ENCODE measurements at places on chromosomes 7 and 10.
A peak's percentile ranks its signal among the peaks of the same experiment; 100 is the strongest.

DNA sequence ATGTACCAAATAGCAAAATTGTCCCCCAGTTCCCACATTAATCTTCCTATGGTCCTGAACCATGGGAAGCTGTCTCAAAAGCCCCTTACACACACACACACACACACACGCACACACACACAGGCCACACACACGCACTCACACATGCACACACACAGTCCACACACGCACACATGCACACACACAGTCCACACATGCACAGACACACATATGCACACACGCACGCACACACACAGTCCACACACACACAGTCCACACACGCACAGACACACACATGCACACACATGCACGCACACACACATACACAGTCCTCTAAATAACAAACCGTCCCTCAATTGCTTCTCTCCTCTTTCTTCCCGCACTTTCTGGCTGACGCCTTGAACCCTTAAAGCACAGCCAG lies 265.3 kb downstream of the TCERG1L start:
- DNase-seq = no peak

DNA sequence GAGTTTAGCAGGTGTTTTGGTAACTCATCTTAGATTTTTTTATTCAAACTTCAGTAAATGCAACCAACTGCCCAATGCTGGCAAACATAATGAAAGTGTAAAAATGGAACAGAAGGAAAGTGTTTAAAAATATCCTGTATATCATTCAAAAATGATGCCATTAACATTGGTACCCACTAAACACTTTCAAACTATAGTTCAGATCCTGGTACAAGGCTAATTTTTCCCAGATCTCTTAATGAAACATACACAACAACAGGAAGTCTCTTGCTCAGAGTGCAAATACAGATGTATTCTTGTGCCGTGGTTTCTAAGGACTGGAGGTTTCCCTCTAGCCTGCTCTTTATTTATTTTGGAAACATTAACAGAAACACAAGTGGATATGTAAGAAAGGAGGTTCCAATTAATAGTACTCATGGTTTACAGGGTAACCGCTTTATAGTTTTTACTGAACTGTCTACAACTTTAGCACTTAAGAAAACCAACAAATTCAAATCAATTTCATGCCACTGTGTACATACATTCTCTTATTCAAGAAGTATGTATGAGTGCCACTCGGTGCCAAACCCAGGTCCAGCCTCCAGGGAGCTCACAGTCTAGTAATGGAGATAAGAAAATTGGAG lies 176.0 kb upstream of the AKR1E2 start:
- DNase-seq = no peak

GRCh38 chr7:78594156-78594555 lies 795.6 kb downstream of the PHTF2 start:
- DNase-seq = no peak

GRCh38 chr7:137891016-137891655 lies 44.4 kb upstream of the DGKI start:
- DNase-seq = no peak

GRCh38 chr7:11404355-11404754 lies 427.6 kb downstream of the THSD7A start:
- no peak for DNase-seq

DNA sequence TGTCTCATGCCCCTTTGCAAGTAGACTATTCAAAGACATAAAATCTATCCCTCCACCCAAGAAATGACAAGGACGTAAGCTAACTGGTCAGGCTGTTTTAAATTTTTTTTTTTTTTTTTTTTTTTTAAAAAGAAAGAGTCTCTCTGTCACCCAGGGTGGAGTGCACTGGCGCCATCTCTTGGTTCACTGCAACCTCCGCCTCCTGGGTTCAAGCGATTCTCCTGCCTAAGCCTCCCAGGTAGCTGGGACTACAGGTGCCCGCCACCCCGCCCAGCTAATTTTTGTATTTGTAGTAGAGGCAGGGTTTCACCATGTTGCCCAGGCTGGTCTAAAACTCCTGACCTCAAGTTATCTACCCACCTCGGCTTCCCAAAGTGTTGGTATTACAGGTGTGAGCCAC lies 11.2 kb downstream of the TRA2A start:
- DNase-seq = no peak

DNA sequence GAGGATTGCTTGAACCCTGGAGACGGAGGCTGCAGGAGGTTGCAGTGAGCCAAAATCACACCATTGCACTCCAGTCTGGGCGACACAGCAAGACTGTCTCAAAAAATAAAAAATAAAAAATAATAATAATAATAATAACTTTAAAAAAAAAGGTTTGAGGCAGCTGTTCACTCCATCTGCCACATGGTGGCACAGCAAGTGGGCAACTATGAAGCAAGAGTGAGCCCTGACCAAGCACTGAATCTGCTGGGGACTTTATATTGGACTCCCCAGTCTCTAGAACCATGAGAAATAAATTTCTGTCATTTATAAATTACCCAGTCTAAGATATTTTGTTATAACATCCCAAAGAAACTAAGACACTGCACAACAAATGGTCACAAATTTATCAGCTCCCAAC lies 14.6 kb upstream of the BRI3 start:
- no peak for DNase-seq

DNA sequence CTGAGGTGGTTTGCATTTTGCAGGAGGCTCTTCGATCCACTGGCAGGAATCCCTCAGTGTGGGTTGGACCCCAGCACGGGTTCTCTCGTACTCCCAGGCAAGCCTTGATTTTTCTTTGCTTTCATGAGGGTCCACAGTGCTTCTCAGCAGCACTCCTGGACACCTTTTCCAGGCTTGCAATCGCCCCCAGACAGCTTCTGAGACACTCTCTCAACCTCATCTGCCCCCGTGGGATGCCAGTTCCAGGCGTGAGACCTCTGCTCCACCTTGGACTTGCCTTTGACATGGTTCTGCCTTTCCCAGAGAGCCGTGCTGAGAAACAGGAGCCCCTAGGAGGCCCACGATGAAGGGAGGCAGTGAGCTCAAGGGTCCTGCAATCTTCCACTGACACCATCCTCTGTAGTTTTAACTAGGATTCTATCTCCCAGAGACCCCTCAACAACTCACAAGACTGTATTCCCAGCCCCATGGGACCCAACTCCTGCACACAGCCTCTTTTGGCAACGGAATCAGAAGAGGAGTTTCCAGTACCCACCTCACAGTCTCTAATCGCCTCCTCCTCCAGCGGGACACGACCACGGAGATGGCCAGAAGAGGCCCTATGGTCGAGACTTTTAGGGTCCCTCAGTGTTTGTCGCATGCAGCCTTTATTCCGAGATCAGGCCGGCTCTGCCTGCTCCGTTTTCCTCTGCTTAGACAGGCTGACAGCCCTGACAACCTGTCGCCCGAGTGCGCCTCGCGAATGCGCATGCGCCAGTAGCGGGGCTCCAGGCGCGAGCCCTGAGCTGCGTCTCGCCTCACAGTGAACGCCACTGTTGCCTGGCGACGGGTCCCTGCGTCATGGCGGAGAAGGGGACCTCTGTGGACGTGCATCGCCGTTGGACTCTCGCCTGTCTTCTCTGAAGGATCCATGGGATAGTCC lies 26.0 kb upstream of the ZNF273 start:
- no peak for DNase-seq

DNA sequence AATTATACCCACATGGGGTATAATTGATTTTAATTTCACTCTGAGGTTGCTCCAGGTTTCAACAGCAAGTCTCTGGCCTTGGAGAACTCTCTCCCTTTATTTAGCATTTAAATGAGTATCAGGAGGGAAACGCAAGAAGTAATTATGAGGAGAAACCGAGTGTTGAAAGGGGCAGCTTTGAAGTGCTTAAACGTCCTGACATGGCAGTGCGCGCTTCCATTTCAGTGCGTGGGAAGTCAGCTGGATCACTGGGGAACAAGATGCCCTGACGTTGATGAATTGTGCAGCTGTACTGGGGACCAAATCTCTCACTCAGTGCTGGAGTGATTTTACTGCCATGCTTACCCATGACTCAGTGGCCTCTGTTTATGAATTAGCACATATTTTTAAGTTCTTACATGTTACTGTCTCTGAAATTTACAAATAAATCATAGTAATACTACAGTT lies 106.0 kb upstream of the PRR15 start:
- DNase-seq = peak; percentile 49

DNA sequence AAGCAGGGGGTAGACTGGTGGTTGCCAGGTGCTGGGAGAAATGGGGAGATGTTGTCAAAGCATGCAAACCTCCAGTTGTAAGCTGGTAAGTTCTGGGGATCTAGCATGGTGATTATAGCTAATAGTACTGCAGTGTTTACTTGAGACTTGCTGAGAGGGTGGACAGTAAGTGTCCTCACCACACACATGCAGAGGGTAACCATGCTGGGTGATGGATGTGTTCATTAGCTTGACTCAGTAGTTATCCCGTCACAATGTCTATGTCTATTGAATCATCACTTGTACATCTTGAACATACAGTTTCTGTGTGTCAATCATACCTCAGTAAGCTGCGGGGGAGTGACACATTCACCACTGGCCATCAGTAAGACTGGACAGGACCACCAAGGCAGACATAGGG lies 42.1 kb downstream of the GSDME start:
- no peak for DNase-seq

- DNase-seq = no peak
Measured at GRCh38 chr10:5555021-5555510, 30.3 kb downstream of the CALML3 start.

DNA sequence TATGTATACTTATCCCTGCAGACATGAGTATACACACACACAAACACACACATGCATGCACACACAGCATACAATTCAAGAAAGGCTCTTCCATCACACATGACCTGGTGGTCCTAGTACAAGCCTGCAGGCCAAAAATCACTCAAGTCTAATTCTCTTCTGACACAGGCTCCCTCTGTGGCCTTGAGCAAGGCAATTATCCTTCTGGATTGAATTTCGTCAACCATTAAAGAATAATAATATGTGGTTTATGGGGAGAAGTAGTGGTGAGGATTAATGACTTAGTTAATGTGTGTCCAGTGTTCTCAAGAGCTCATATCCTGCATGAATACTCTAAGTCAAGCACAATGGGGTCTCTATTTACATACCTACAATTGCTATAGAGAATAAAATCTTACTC lies 161.8 kb upstream of the KIAA1217 start:
- no peak for DNase-seq

DNA sequence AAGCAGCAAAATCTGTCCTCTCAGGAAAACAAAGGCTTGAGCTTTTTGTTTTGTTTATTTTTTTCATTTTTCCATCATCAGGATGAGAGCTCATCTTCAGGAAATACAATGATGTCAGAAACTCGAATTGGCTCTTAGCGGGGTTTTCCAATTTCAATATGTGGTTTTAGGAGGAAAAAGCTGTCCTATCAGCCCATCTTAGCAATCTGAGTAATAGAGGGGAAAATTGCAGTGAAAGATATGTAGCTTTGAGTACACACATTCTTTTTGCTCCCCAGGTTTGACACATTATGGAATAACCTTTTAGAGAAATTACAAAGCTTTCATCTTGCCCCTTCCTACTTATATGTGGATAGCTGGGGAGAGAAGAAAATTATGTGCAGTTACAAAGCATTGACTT lies 113.6 kb upstream of the MYO3A start:
- DNase-seq = no peak

- DNase-seq = peak; percentile 75
Measured at GRCh38 chr10:90306187-90306586, 551.7 kb downstream of the HTR7 start.

DNA sequence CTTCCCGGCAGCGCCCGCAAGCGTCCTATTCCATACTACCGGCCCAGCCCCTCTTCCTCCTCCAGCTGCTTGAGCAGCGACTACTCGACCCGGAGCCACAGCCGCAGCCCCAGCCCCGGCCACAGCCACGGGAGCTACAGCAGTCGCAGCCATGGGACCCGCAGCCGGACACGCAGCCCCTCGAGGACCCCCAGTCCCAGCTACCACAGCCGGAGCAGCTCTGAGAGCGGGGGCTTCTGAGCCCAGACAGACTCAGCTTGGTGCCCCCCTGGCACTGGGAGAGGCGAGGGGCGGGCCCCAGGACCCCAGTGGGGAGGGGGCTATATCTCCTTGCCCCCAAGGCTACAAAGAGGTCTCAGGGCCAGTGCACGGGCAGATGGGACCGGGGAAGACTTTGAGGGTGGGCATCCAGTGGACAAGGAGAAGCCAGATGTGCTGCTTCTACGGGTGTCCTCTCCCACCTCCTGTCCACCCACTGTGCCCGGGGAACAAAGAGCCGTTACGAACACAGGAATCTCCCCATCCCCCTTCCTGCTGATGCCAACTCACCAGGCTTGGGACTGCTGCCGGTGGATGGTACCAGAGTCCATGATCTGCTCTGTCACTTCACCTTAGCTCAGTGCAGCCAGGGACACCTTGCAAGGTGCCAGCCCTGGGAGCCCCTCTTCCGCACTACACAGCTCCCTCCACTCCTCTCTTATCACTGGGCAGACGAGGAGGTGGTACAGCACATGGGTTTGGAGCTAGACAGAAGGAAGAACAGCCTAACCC lies 16.7 kb upstream of the HSPB1 start:
- DNase-seq = no peak

- DNase-seq = no peak
Measured at GRCh38 chr7:3897430-3898372, 596.6 kb downstream of the SDK1 start.

DNA sequence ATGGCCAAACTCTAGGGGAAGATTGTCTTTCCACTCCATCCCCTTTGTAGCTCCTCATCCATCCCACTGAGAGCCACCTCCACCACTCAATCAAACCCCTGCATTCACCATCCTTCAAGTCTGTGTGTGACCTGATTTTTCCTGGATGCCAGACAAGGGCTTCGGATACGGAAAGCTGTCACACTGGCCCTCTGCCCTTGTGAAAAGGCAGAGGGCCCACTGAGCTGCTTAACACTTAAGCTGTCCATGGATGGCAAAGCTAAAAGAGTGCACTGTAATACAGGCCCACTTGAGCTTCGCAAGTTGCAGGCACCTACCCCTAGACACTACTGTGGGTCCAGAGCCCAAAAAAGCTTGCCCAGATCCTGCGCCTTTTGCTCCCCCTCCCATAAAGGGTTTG lies 237.2 kb downstream of the MAGI2 start:
- DNase-seq = no peak

DNA sequence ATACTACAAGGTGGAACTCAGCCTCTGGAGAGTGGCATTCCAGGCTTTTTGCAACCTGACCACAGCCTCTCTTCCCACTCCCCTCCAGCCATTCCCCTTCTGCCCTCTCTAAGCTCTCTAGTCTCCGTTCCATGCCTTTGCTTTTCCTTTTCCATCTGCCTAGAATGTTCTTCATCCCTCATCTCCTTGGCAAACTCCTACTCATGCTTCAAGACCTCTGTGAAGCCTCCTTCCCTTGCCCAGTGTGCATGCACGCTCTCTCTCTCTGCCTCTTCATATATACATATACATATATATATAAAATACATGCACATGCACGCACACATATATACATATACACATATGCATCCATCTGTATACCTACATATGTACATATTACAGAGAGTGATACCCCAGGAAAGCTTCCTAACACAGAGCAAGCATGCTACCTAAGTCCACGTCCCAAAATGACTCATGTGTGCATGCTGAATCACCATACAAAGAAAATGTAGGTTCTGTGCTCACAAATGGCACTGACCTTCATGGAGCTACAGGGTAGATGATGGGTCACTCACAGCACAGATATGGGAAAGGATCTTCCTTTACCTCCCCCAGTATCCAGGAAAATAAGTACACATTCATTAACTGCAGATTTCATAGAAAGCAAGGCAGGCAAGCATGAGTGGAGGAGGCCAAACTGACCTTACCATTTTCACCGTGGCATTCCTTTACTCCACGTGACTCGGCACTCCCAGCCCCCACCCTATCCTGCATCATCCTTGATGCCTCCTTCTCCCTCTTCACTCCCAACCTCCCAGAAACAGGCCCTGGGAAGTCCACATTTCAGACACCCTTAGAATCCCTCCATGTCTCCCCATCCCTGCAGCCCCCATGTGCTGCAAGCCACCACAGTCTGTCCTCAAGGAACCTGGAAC lies 238.4 kb upstream of the ZMIZ1 start:
- DNase-seq = no peak

- no peak for DNase-seq
Measured at GRCh38 chr7:99141841-99142726, 1.8 kb downstream of the SMURF1 start.

All from skeletal muscle cell (primary cell).